ENCODE measurements at places on chromosomes 2 and 18. TPM values are rescaled to one million over a fixed set of nuclear protein-coding genes. Genes with fewer than 3 reads are reported as not detected.
A peak's percentile ranks its signal among the peaks of the same experiment; 100 is the strongest.

DNA sequence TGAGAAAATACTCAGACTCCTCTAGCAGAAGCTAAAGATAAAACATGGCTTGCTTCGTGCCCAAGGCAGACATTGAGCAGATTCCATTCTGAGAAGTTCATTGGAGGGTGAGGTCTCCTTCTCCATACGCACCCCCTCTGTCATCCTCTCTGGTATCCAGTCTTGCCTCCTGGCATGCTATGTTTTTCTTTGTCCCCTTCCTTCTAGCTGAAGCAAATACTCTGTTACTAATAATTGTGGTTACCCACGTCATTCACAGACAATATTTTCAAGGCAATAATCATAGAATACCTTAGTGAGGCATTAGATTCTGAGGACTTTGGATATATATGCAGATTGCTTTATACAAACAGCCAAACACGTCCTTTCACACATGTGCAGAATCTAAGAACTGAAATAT lies 66.2 kb upstream of the KLF7 start:
- H3K4me3 ChIP-seq: no peak overlapping the region
- H3K27ac ChIP-seq: no peak overlapping the region
- H3K4me1 ChIP-seq: peaks cover 58% of the 10 kb centered on the region
- no peaks in the 10 kb centered on the region for H3K36me3 ChIP-seq
- DNase-seq: no peak
- H3K27me3 ChIP-seq: peaks cover 17% of the 10 kb centered on the region

- H3K27ac ChIP-seq: no peak overlapping the region
- no peaks in the 10 kb centered on the region for H3K36me3 ChIP-seq
These were observed 807.9 kb downstream of the EPHA4 start for GRCh38 chr2:220764171-220764570.

DNA sequence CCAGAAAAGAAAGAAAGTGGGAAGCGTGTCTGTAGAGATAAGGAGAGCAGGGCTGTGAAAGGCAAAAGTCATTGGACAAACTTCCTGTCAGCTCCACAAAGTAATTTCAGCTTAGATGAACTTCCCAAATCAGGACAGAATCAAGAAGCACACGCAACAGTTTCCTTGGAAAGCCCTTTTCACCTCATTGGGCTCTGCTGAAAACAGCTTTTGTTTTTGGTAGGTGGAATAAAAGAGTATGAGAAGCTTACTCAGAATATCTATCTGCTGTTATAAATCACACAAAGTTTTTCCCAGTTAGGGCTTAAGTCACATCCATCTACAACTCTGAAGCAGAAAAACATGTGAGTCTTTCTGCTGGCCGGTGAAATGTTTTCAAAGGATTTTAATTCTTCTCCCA lies 42.4 kb upstream of the EFEMP1 start:
- H3K27ac ChIP-seq: 0 out of 2 replicates have a peak overlapping the region, but pooled peaks have one; percentile 1
- no peaks in the 10 kb centered on the region for H3K4me1 ChIP-seq
- H3K4me3 ChIP-seq: no peak overlapping the region
- H3K27me3 ChIP-seq: no peaks in the 10 kb centered on the region
- DNase-seq: no peak

GRCh38 chr2:216441308-216442010 lies 29.2 kb downstream of the SMARCAL1 start:
- no peak for DNase-seq
- peaks cover 15% of the 10 kb centered on the region for H3K4me1 ChIP-seq
- H3K27me3 ChIP-seq: no peaks in the 10 kb centered on the region
- no peak overlapping the region for H3K4me3 ChIP-seq
- peaks cover 8% of the 10 kb centered on the region for H3K36me3 ChIP-seq

The PSD4 gene
- total RNA-seq: 2.3 TPM

DNA sequence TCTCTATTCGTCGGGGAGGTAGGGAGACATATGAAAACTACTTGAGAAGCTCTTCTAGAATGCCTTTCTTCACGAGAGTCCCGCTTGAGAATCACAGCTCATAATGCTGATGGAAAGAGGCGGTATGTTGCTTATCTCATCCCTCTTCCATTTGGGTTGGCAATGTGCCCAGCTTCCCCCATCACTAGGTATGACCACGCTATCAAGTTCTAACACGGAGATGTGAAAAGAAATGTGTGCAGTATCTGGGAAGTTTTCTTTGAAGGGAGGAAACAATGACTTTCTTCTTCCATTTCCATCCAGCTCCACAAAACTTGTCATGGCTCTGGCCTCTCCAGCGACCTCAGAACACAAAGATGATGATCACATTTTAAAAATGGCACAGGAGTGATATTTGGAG lies 742.4 kb downstream of the DCDC2C start:
- no peaks in the 10 kb centered on the region for H3K4me1 ChIP-seq
- DNase-seq: no peak
- H3K27me3 ChIP-seq: peaks cover 4% of the 10 kb centered on the region
- H3K36me3 ChIP-seq: peaks cover 56% of the 10 kb centered on the region
- H3K27ac ChIP-seq: no peak overlapping the region

GRCh38 chr2:176561706-176562105 lies 292.5 kb downstream of the MTX2 start:
- H3K27me3 ChIP-seq: peaks cover 15% of the 10 kb centered on the region
- H3K4me1 ChIP-seq: no peaks in the 10 kb centered on the region
- DNase-seq: no peak
- H3K27ac ChIP-seq: no peak overlapping the region
- H3K4me3 ChIP-seq: no peak overlapping the region
- H3K36me3 ChIP-seq: no peaks in the 10 kb centered on the region

- no peak overlapping the region for H3K27ac ChIP-seq
- H3K4me3 ChIP-seq: no peak overlapping the region
- DNase-seq: no peak
- H3K36me3 ChIP-seq: no peaks in the 10 kb centered on the region
- H3K27me3 ChIP-seq: no peaks in the 10 kb centered on the region
These were observed 23.4 kb upstream of the REEP1 start for GRCh38 chr2:86360776-86361175.

- DNase-seq: no peak
- H3K27me3 ChIP-seq: no peaks in the 10 kb centered on the region
- peaks cover 10% of the 10 kb centered on the region for H3K36me3 ChIP-seq
- no peak overlapping the region for H3K27ac ChIP-seq
- no peak overlapping the region for H3K4me3 ChIP-seq
These were observed 263.1 kb downstream of the CDH20 start for GRCh38 chr18:61596296-61596695.

DNA sequence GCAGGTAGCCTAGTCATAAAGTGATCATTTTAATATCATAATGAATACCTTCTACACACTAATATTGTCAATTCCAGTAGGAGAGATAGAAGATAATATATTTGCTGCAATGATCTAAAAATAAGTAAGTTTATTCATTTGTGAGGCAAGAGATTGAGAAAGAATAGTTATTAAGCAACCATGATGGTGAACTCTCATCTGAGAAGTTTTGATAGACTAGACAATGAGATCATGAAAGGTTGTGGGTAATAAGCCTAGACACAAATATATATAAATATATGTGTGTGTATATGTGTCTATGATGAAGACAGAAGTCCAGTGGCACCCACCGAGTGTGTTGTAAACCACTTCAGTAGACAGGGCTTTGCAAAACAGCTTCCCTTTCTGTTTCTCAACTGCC lies 181.0 kb upstream of the CHST9 start:
- H3K27me3 ChIP-seq: no peaks in the 10 kb centered on the region
- DNase-seq: no peak
- no peaks in the 10 kb centered on the region for H3K4me1 ChIP-seq
- no peak overlapping the region for H3K27ac ChIP-seq
- H3K36me3 ChIP-seq: no peaks in the 10 kb centered on the region

DNA sequence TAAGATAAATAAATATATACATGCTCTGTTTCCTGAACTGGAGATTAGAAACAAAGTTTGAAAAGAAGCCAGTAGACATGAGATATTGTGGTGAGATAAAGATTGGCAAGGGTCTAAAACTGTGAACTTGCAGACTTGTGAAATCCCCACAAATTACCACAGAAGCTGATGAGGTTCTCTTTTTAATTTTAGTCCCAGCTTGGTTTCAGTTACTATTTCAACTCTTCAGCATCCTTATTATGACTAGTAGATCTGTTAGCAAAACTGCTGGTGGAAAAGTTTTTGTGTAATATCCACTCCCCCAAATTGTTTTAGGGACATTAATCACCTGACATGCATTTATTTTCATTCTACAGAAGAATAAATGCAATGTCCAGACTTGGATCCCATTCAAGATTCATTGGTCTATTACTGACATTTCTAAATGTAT lies 20.8 kb downstream of the RASGRP3 start:
- no peaks in the 10 kb centered on the region for H3K4me1 ChIP-seq
- no peaks in the 10 kb centered on the region for H3K36me3 ChIP-seq
- no peak overlapping the region for H3K4me3 ChIP-seq
- no peak for DNase-seq

GRCh38 chr2:223101340-223102039 lies 49.5 kb downstream of the KCNE4 start:
- no peak overlapping the region for H3K27ac ChIP-seq
- peaks cover 23% of the 10 kb centered on the region for H3K4me1 ChIP-seq

The CIB4 gene
- total RNA-seq: not detected

The MAIP1 gene
- 25.0 TPM for total RNA-seq

DNA sequence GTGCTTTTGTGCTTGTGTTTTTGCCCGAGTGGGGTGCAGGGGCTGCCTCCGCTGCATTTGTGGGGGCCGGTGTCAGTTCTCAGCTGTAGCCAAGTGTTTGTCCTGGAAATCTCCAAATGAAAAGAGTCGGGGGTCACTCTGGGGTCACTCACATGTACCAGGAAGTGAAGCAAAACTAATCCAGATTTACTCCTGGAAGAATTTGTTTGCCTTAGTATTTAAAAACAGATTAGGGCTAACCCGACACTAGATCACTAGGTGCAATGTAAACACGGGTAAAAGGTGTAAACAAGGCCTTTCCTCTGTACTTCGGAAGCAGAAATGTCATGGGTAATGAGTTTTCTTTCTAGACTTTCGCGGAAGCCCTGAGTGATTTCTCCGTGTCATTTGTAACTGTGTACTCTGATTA lies 50.3 kb downstream of the GBX2 start:
- peaks cover 23% of the 10 kb centered on the region for H3K27me3 ChIP-seq
- H3K4me1 ChIP-seq: peaks cover 42% of the 10 kb centered on the region
- H3K36me3 ChIP-seq: peaks cover 10% of the 10 kb centered on the region
- DNase-seq: no peak
- no peak overlapping the region for H3K4me3 ChIP-seq

DNA sequence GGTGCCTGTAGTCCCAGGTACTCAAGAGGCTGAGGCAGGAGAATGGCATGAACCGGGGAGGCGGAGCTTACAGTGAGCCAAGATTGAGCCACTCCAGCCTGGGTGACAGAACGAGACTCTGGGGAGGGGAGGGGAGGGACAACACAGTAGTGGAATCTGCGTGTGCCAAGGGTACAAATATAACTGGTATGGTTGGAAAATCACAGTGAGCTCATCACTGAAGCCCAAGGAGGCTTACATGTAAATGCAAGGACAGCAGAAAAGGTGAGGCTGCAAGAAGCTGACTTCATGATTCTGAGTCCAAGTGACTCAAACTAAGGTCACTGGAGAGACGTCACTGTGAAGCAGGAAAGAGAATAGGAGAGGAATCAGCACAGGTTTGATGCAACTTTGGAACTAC lies 9.2 kb downstream of the SEPTIN10 start:
- H3K36me3 ChIP-seq: no peaks in the 10 kb centered on the region
- H3K27ac ChIP-seq: peak overlapping the region; percentile 77
- H3K4me3 ChIP-seq: no peak overlapping the region
- no peak for DNase-seq
- H3K27me3 ChIP-seq: no peaks in the 10 kb centered on the region
- peaks cover 56% of the 10 kb centered on the region for H3K4me1 ChIP-seq

- H3K36me3 ChIP-seq: peaks cover 23% of the 10 kb centered on the region
- peaks cover 40% of the 10 kb centered on the region for H3K27me3 ChIP-seq
- DNase-seq: no peak
- no peak overlapping the region for H3K4me3 ChIP-seq
- no peak overlapping the region for H3K27ac ChIP-seq
These were observed 1.7 kb upstream of the DPP4 start for GRCh38 chr2:162075689-162076132.

DNA sequence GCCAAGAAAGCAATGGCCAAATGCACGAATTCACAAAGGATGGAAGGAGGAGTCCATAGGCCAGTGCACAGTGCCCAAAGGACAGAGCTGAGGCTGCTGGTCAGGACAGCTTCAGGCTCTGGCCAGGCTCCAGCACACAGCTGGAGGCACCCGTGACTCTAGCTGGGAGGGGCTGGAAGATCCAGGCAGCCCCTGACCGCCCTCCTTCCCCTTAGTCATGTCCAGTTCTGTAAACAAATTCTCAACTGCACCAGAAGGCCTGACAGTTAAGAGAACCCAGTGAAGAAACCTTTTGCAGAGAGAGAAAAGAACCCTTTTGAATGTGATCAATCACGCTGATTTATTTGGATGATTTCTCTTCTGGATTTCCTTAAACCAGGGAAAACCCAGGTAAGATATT lies 7.7 kb upstream of the YWHAQ start:
- 0 out of 2 replicates have a peak, but pooled peaks cover 6% of the 10 kb centered on the region for H3K4me1 ChIP-seq
- peaks cover 13% of the 10 kb centered on the region for H3K27me3 ChIP-seq
- H3K27ac ChIP-seq: no peak overlapping the region
- no peak overlapping the region for H3K4me3 ChIP-seq
- no peak for DNase-seq
- H3K36me3 ChIP-seq: no peaks in the 10 kb centered on the region

DNA sequence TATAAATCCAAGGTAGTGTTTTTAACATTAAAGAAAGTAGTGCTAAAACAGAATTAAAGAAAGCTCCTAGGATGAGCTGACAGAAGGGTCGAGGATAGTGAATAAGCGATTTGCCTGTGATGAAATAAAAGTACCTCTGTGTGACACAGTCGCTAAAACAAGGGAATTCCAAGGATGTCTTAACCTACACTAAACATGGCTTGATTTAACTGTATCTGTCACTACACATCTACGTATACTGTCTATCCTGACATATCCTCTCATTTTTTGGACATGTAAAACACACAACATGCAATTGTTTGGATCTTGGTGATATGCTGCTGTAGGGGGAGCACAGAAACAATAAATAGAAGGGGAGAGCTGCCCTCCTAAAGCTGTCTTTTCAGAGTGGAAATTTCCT lies 580.8 kb upstream of the SLC8A1 start:
- peaks cover 24% of the 10 kb centered on the region for H3K4me1 ChIP-seq
- H3K27me3 ChIP-seq: no peaks in the 10 kb centered on the region
- DNase-seq: no peak
- H3K27ac ChIP-seq: peak overlapping the region; percentile 95
- H3K36me3 ChIP-seq: peaks cover 5% of the 10 kb centered on the region

The KLHL14 gene
- 4.8 TPM for total RNA-seq

The FSIP2 gene
- 1.9 TPM for total RNA-seq

Data from WTC11 (cell line).